EL (cell line): ENCODE measurements at places on chromosomes 3 and 15.

DNA sequence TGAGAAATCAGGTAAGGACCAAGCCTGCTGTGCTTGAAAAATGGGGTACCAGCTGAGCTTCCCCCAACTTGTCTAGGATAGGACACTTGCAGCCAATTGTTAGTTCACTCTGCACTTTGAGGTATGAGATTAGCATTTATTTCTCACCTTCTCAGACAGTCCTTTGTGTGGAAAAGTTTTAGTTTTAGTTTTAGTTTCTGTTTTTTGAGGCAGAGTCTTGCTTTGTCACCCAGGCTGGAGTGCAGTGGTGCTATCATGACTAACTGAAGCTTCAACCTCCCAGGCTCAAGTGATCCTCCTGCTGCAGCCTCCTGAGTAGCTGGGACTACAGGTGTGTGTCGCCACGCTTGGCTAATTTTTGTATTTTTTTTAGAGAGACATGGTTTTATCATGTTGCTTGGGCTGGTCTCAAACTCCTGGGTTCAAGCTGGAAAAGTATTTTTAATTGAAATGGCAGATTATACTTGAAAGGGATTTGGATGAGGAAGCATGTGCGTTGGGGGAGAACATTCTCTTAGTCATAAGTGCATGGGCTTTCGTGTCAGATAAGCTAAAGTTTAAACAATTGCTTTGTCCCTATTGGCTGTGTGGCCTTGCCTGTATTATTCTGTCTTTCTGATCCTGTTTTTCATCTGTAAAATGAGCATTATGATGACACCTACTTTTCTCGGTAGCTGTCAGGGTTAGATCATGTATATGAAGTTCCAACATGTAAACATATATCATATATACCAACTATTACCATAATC lies 25.2 kb upstream of the CCK start:
- no peak for DNase-seq

- no peak for DNase-seq
Measured at GRCh38 chr3:160196511-160197104, 28.6 kb upstream of the C3orf80 start.

DNA sequence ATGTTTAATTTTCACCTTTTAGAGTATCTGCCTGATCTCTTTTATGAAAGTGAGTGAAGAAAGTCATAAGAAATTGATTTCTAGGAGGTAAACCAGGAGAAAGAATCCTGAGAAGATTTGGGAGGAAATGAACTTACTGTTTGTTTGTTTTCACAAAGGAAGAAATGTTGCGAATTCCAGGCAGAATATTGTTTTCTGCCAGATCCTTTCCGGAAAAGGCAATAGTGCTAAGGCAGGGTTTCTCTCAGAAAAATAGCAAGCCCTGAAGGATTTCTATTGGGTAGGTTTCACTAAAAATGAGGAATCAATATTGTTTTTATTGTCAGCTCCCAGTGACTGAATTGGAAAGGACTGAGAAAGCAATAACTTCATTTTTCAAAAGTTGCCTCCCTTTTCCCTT lies 85.7 kb upstream of the TGFBR2 start:
- DNase-seq: no peak

- DNase-seq: peak; percentile 36
Measured at GRCh38 chr15:99452728-99453636, 112.8 kb upstream of the MEF2A start.

DNA sequence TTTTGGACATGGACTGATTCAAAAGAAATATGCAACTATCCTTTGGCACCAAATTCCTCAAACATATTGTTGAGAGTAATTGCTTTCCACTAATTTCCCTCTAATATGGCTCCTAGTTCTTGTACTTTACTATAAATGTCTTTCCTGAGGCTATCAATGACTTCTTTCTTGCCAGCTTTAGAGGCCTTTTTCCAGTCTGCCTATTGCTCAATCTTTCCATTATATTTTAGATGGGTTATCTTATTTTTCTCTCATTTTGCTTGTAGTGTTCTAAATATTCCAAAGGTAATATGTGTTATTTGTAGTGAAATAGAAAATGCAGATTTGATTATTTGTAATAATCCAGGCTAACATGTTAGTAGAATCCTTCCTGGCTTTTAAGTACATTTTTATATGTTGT lies 11.5 kb upstream of the TEX9 start:
- no peak for DNase-seq
